ENCODE measurements at places on chromosomes 7 and 10. TPM values are rescaled to one million over a fixed set of nuclear protein-coding genes. Genes with fewer than 3 reads are reported as not detected.

ADIRF gene
- 2.6 TPM for total RNA-seq

ADCY1 gene
- 0.32 TPM for total RNA-seq

ATOH7 gene
- total RNA-seq = under 0.01 TPM

IDI2 gene
- total RNA-seq = not detected

ZNF32 gene
- total RNA-seq = 29.0 TPM

ZMYND11 gene
- 53.5 TPM for total RNA-seq

PWWP2B gene
- total RNA-seq = 8.2 TPM

EPO gene
- not detected for total RNA-seq

MOGAT3 gene
- total RNA-seq = not detected

WDR86 gene
- 1.3 TPM for total RNA-seq

FAM131B gene
- 1.3 TPM for total RNA-seq

ZNF853 gene
- total RNA-seq = 0.32 TPM

EPHA1 gene
- total RNA-seq = 0.32 TPM

ABCB1 gene
- 0.97 TPM for total RNA-seq

LOXL4 gene
- total RNA-seq = 68.3 TPM

NXPH1 gene
- not detected for total RNA-seq

TAS2R3 gene
- 1.3 TPM for total RNA-seq

MYOZ1 gene
- 0.32 TPM for total RNA-seq

LRRC18 gene
- total RNA-seq = not detected

ANK3 gene
- 5.8 TPM for total RNA-seq

STEAP1B gene
- 7.4 TPM for total RNA-seq

ANKRD2 gene
- total RNA-seq = 0.86 TPM

ELAPOR2 gene
- total RNA-seq = 1.7 TPM

ASNS gene
- total RNA-seq = 60.5 TPM

TMEM26 gene
- total RNA-seq = 6.4 TPM

GPNMB gene
- 60.9 TPM for total RNA-seq

LRIT1 gene
- not detected for total RNA-seq

PNLIPRP2 gene
- total RNA-seq = not detected

HHEX gene
- 1.3 TPM for total RNA-seq

CDCA7L gene
- 31.5 TPM for total RNA-seq

LIPF gene
- total RNA-seq = not detected

MET gene
- 23.8 TPM for total RNA-seq

PDK4 gene
- under 0.01 TPM for total RNA-seq

Measured in fibroblast of villous mesenchyme (primary cell).